ENCODE measurements at places on chromosomes 2 and 18.

- no peak for DNase-seq
These were observed 183.2 kb upstream of the KYNU start for GRCh38 chr2:142694282-142694681.

- peak; percentile 70 for DNase-seq
These were observed 11.0 kb downstream of the TTN start for GRCh38 chr2:178796079-178796677.

DNA sequence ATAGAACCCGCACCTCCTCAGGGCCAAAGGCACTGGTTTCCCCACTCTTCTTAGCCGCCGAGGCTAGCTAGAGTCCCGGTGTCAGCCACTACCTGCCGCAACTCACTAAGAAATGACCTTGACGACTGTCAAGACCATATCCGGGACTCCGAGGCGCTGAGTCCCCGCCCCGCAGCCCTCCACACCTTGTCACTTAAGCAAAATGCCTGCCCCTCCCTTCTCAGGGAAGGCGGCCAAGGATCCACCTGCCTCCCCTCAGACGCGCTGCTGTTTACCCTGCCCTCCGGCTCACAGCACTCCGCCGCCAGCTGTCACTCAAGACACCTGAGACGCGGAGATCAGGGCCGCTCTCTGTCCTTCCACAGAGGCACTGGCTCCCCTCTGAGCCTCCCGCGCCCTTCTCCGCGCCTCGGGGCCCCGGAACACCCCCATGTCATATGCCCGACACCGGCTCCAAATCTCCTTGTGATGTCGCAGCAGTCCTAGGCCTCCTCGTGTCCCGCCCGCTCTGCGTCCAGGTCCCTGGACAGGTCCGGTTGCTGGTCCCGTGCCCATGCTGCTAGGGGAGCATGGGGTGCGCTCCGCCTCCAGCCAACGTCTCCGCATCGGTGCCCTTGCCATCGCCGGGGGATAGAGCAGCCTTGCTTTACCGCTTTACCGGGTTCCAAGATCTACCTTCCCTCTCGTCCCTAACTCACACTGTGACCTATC, 32.5 kb upstream of the REG3G start:
- DNase-seq = no peak

- DNase-seq = no peak
These were observed 136.1 kb downstream of the PARD3B start for GRCh38 chr2:204681412-204681811.

GRCh38 chr2:20665243-20666004, 1.5 kb upstream of the GDF7 start:
- DNase-seq = no peak

- DNase-seq = no peak
These were observed 43.0 kb upstream of the RAB6C start for GRCh38 chr2:129936334-129936934.

DNA sequence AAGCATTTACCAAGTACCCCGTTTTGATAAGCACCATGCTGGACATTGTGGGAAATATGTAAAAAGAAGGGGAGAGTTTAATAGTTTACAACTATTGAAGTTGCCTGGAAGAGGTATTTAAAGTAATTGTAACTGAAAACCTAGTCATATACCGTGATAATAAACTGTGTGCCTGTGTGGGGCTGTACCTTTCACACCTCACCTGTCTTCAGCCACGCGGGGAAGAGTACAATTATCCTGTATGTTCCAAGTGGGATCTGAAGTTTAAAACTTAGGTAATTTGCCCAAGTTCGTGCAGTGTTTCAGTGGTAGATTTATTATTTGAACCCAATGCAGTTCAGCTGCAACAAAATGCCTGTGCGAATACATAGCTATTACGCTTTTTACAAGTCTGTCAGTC, 128.2 kb upstream of the TMEM200C start:
- no peak for DNase-seq

- DNase-seq = peak; percentile 46
These were observed 8.3 kb downstream of the GYPC start for GRCh38 chr2:126664234-126664633.

- DNase-seq = no peak
These were observed 491.9 kb upstream of the CHAC2 start for GRCh38 chr2:53275743-53276142.

- DNase-seq = no peak
These were observed 97.3 kb upstream of the MYCN start for GRCh38 chr2:15842758-15843666.

- DNase-seq = no peak
These were observed 271.2 kb downstream of the EN1 start for GRCh38 chr2:118576109-118576855.

DNA sequence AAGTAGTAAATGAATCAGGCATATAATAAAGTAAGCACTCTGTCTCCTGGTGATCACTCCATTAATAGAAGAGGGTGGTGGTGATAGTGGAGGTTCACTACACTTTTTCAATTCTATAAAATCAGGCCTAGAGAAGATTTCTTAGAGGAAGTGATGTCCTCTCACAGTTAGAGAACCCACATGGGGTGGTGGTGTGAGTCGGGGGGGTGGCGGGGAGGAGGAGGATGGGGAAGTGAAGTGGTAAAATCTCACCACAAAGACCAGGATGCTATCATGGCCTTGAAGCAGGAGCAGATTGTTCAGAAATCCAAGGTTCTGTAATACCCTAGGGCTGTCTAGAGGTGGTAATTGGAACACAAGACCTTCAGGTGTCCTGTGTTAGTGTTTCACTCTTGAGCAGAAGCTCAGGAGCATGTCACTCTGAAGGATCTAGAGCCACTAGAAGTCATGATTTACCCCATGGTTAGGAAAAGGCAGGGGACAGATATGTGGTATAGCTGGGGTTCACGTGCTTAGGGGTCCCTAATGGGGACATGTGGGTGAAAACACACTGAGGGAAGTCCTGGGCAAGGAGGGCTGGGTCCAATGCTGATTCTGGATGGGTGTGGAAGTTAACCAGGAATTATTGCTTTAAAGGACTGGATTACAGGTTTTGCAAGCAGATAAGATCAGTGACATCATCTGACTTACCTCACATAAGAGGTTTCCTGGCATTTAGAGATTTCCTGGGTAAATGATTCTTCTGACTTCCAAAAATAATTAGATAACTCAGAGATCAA, 31.0 kb downstream of the RNF125 start:
- DNase-seq = peak; percentile 87

GRCh38 chr2:159617646-159618045, 1.3 kb upstream of the BAZ2B start:
- DNase-seq = peak; percentile 53

GRCh38 chr2:98709535-98709934, 21.4 kb downstream of the MGAT4A start:
- DNase-seq = no peak

Measured in hematopoietic multipotent progenitor cell treated with erythropoietin and hydrocortisone succinate and interleukin-3 and kit ligand, for 4 days (in vitro differentiated cells).